Omental fat pad (tissue), 4 donors: ENCODE measurements at places on chromosomes 4 and X. TPM values are rescaled to one million over a fixed set of nuclear protein-coding genes. Genes with fewer than 3 reads are reported as not detected.

Gene UCP1
- 0.28 TPM for total RNA-seq

Gene GAGE12E
- not detected for total RNA-seq

Gene WDR17
- 3.6 TPM for total RNA-seq

Gene QRFPR
- total RNA-seq, result 1.4 TPM

DNA sequence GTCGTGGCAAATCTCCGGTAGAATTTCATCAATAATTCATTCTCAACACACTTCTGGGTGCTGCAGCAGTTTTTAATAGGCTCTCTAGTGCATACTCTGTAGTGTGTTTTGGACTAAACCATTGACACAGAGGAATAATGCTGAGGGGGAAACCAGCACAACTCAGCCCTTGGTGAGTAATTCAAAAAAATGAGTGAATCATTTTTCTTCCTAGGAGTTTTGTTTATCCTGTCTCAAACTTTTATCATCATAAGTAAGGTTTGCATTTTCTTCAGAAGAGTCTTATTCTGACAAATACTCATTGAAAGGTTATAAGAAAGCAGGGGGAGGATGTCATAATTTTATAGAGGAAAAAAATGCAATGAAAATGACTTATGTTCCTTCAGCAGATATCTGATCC is 2542.7 kb downstream of the PCDH7 start:
- no peak for DNase-seq

DNA sequence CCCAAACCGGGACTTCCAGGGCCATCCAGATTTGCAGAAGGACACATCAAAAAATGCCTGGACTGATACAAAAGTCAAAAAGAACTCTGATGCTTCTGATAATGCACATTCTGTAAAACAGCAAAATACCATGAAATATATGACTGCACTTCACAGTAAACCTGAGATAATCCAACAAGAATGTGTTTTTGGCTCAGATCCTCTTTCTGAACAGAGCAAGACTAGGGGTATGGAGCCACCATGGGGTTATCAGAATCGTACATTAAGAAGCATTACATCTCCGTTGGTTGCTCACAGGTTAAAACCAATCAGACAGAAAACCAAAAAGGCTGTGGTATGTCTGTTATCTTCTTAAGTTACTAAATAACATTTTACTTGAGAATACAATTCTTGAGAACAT is 9.2 kb downstream of the PLK4 start:
- DNase-seq, result no peak

DNA sequence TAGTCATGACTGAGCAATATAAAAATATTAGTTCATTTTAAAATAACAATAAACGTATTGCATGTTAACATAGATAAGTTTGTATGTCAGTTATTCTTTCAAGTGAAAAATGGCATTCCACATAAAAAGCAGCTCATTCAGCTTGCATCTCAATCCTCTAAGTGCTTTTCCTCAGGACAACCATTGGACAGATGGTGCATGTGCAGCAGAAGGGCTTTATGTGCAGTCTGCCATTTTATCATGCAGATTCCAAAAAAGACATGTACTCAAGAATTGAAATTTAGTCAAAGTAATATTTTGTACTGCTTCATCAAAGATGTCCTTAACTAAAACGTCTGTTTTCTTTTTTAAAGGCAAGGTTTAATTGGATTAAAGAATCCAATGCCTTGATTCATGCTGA is 93.4 kb downstream of the RS1 start:
- DNase-seq, result no peak

DNA sequence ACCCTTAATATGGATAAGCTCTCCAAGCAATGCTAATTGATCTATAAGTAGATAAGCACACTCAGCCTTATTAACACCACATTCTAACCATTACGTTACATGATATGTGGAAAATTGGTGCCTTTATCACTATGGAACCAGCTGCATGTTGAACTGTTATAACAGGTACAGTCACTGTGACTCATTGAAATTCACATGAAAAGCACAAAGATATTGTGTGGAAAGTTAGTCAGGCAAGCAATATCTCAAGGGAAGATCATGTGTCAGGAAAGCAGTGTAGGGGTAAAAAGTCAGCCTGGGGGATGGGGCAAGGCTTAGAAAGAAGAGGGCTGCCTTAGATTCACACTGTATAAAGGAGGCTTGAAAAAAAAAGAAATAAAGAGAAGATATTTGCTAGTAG is 313.7 kb upstream of the SMIM31 start:
- DNase-seq, result no peak

DNA sequence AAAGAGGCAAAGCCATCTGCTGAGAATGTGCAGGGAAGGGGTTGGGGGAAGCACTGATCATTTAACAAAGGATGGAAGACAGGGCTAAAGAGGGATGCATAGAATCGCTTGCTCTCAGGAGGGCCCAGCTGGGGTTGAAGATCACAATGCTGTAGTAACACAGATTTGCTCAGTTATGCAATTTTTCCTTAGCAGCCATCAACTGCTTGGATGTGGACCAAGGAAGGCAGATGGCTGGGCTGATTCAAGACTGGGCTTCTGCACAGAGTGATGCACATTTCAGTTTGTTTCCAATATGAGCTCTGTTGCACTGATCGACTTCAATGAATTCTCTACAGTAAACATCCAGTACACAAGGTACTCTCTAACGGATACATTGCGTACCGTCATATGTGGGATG is 127.8 kb upstream of the TBL1X start:
- DNase-seq, result no peak

DNA sequence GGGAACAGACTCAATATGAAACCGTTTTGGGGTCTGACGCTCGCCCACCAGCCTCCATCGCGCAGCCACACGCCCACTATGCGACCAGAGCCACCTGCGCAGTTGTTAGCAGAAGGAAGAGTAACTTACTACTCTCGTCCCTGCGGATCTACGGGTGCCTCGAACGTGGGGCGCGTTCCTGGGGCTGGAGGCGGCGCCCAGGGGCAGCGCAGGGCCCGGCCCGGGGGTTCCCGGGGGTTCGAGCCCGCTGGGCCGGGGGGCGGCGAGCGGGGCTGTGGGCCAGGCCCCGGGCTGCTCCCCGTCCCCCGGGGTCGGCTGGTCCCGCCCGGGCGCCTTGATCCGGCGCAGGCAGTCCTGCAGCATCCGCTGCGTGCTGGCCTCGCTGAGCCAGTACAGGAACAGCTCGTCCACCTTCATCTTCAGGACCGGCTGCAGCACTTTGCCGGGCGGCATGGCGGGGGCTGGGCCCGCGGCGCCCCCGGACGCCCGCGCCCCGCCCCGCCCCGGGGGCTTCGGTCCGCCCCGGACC is 404 bp downstream of the PPP2R3B start:
- DNase-seq, result no peak

DNA sequence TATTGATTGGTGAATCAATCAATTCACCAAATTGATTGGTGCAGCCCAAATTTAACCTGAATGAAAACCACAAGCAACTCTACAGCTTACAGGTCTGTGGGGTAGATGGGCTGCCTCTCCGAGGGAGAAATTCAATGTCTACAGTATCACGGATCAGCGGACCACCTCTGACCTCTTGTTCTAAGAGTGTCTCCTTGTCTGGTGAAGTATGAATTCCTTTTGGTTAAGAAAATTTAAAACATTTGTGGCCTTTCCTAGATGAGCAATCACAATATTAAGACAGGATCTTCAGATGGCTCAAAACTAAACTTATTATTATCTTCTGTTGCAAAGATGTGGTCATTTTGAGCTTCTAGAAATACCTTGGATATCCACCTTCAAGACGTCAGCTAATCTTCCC is 153.3 kb downstream of the IL15 start:
- no peak for DNase-seq

DNA sequence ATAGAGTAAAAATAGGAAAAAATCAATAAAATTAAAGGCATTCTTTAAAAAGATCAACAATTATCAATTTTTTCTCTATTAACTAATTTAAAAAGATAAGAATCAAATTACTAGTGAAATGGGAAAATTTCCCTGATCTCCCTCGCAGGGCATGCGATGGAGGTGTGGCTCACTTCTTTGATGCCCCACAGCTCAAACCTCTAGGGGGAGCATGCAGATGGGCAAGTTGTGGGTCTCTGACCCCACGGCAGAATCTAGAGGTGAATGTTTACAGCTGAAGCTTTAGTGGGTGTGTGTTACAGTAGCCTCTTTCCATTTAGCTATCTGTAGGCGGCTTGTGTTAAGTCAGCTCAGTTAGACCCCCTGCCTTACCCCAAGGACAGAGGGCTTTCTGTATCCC is 1348.8 kb downstream of the PCDH18 start:
- DNase-seq, result no peak

- DNase-seq, result no peak
Observed at GRCh38 chrX:56738670-56739069, 9.6 kb downstream of the NBDY start.

GRCh38 chr4:6601661-6602250 is 26.8 kb downstream of the MAN2B2 start:
- no peak for DNase-seq

GRCh38 chr4:159052315-159052714 is 50.6 kb upstream of the RAPGEF2 start:
- DNase-seq, result no peak

GRCh38 chr4:74054483-74055047 is 16.1 kb upstream of the CXCL3 start:
- no peak for DNase-seq

DNA sequence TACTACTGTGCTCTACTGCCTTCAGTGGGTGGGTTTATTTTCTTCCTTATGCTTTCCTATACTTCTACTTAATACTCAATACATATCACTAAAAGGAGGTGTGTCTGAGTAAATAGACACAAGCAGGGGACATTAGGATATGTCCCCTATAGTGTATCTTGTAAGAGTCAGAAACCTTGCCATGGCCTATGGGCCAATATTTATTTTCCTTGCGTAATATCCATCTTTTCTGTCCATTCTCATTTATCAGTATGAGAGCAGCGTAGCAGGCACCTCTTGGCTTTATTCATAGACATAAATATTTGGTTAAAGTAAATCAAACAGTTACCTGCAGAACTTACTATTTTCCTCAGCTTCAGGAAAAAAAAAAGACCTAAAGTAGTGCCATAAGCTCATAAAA is 46.6 kb upstream of the PHF8 start:
- DNase-seq, result no peak

- DNase-seq, result no peak
Observed at GRCh38 chrX:53321230-53321942, 40.0 kb upstream of the IQSEC2 start.

DNA sequence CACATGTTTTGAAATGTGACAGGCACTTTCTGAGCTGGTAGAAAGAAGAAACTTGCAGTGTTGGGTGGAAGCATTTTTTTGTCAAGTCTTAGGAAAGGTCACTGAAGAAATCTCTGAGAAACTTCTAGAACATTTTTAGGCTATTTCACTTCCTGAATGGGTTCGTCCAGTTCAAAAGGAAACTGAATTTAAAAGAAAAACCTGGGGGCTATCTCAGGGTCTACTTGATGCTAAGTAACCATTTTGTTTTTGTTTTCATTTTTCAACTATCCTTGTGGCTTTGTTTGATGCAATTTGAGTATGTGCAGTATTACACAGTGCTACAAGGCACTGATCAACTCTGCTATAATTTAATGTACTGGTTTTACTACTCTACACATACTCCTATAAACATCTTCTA is 34.0 kb upstream of the AMOT start:
- no peak for DNase-seq

GRCh38 chr4:177968817-177969442 is 526.7 kb upstream of the AGA start:
- no peak for DNase-seq

GRCh38 chrX:139085404-139085803 is 373.9 kb upstream of the FGF13 start:
- DNase-seq, result no peak

GRCh38 chr4:5041699-5042098 is 9.6 kb upstream of the STK32B start:
- no peak for DNase-seq
